ENCODE measurements at places on chromosomes 3 and 15. TPM values are rescaled to one million over a fixed set of nuclear protein-coding genes. Genes with fewer than 3 reads are reported as not detected.
A peak's percentile ranks its signal among the peaks of the same experiment; 100 is the strongest.

DNA sequence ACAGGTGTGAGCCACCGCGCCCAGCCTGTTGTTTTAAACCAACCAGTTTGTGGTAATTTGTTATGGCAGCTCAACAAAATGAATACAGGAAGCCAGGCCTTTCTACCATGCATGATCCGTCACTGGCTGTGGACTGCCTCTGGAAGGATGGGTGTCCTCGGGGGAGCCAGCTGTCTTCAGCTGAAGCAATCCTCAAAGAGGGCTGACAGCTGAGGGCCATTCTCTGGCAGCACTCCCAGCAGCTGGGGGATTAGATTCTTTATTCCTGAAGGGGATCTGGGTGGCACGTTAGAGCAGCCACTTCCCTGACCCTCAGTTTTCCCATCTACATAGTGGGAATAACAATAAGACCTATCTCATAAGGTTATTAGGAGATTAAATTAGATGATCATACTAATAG is 24.4 kb downstream of the POLR2M start:
- H3K36me3 ChIP-seq, result no peaks in the 10 kb centered on the region
- H3K4me3 ChIP-seq, result no peak overlapping the region
- no peak for DNase-seq

- peaks cover 33% of the 10 kb centered on the region for H3K4me1 ChIP-seq
- H3K36me3 ChIP-seq, result no peaks in the 10 kb centered on the region
Measured at GRCh38 chr15:95839367-95839782, 491.1 kb upstream of the NR2F2 start.

- peaks cover 10% of the 10 kb centered on the region for H3K27me3 ChIP-seq
- no peaks in the 10 kb centered on the region for H3K36me3 ChIP-seq
- DNase-seq, result no peak
- H3K27ac ChIP-seq, result no peak overlapping the region
Measured at GRCh38 chr15:55627730-55628368, 39.7 kb upstream of the PYGO1 start.

DNA sequence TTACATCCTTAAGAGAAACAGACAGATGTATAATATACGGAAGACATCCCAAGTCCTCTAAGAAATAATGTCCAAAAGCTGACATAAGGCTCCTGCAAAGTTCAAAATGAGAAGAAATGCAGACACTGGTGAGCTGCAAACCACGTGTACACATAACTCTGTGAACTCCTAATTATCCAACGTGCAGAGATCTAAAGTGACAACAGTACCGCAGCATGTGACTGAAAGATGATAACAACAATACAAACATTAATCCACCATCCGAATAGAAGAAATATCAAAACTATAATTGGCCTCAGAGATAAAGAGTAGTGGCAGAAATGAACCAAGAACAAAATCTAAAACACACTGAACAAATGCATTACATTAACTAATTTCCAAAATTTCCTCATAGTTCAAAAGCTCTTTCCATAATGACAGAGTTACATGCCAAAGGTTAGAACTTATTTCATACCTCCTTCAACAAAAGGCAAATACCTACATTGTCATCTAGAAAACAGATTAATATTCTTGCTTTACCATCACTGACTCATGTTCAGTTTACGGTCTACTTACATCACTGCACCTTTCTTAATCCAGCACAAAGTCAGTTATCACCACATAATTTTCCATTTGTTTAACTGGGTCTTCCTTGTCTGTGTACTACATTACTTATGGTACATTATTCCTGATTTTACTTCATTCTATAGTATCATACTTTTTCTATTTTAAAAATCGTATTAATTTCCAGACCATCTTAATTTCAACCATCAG is 2.2 kb downstream of the PDCD10 start:
- no peak for DNase-seq
- no peaks in the 10 kb centered on the region for H3K27me3 ChIP-seq
- no peak overlapping the region for H3K27ac ChIP-seq
- H3K4me3 ChIP-seq, result no peak overlapping the region

GRCh38 chr3:168273036-168273435 is 177.3 kb upstream of the GOLIM4 start:
- no peaks in the 10 kb centered on the region for H3K27me3 ChIP-seq
- H3K36me3 ChIP-seq, result no peaks in the 10 kb centered on the region
- no peak overlapping the region for H3K27ac ChIP-seq
- H3K4me3 ChIP-seq, result no peak overlapping the region
- no peak for DNase-seq
- no peaks in the 10 kb centered on the region for H3K4me1 ChIP-seq

DNA sequence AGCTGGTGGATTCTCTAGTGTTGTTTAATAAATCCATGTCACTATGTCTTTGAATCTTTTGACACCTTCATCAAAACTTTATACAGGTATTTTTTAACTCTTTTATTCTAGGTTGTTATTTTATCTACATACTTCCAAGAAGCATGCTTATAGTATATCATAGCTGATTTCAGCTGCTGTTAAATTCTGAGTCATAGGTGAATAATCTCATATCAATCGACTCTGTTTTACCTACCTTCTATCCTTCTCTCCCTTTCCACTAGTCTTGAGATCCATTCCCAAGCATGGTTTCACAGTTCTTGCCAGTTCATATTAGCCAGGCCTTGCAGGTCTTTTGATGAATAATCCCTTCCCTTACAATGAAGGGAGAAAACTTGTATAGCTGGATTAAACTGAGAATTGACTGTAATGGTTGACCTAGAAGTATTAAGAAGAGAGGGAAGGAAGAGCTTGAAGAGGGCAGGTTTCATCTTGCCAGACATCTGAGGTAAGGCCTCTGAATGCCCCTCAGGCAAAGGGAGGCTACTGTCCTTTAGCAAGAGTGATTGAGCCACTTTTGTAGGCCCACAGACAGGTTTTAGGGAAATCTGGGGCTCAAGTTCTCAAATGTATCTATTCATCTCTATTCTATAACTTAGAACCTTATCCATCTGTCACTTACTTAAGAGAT is 146.4 kb downstream of the EPHA6 start:
- H3K4me1 ChIP-seq, result no peaks in the 10 kb centered on the region
- H3K36me3 ChIP-seq, result no peaks in the 10 kb centered on the region
- no peak for DNase-seq
- no peak overlapping the region for H3K27ac ChIP-seq
- no peaks in the 10 kb centered on the region for H3K27me3 ChIP-seq

GRCh38 chr3:67774676-67775075 is 120.3 kb upstream of the SUCLG2 start:
- DNase-seq, result no peak
- H3K4me1 ChIP-seq, result no peaks in the 10 kb centered on the region
- no peak overlapping the region for H3K4me3 ChIP-seq

GRCh38 chr3:21017115-21017852 is 733.7 kb downstream of the ZNF385D start:
- no peak for DNase-seq
- H3K4me3 ChIP-seq, result no peak overlapping the region
- H3K4me1 ChIP-seq, result no peaks in the 10 kb centered on the region
- H3K36me3 ChIP-seq, result no peaks in the 10 kb centered on the region
- H3K27ac ChIP-seq, result no peak overlapping the region

DNA sequence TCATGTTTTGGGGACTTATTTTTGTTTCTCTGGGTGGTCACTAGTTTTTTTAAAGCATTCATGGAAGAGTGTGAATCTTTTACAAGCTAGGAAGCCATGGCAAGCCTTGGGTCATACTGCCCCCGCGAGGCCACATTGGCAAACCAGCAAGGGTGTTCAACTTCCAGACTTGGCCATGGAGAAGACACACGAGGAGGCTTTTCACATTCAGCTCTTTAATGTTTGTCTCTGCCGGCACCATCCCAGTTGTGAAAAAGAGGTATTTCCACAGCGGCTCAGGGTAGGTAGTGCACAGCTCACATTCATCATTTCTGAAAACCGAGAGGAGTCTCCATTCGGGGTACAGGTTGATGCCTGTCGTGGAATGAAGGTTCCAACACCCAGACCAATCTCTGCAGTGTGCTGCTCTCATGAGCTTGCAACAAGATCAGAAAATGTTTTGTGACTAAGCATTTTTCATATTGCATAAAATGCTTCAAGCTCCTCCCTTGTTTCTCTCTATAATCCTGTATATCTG is 7.7 kb downstream of the CCR5 start:
- peaks cover 6% of the 10 kb centered on the region for H3K27me3 ChIP-seq
- H3K36me3 ChIP-seq, result peaks cover 42% of the 10 kb centered on the region
- peaks cover 59% of the 10 kb centered on the region for H3K4me1 ChIP-seq
- DNase-seq, result peak; percentile 74
- no peak overlapping the region for H3K27ac ChIP-seq
- no peak overlapping the region for H3K4me3 ChIP-seq

GRCh38 chr15:40932156-40932555 is 3.0 kb downstream of the DLL4 start:
- DNase-seq, result no peak
- H3K27me3 ChIP-seq, result peaks cover 49% of the 10 kb centered on the region
- no peak overlapping the region for H3K27ac ChIP-seq

GRCh38 chr15:48423896-48424475 is 92.8 kb downstream of the DUT start:
- H3K27me3 ChIP-seq, result no peaks in the 10 kb centered on the region
- H3K27ac ChIP-seq, result no peak overlapping the region
- no peaks in the 10 kb centered on the region for H3K36me3 ChIP-seq

GRCh38 chr3:66037330-66037985 is 1.3 kb downstream of the MAGI1 start:
- H3K27me3 ChIP-seq, result peaks cover 58% of the 10 kb centered on the region
- H3K4me1 ChIP-seq, result peaks cover 21% of the 10 kb centered on the region
- no peak for DNase-seq
- no peak overlapping the region for H3K27ac ChIP-seq
- no peak overlapping the region for H3K4me3 ChIP-seq

DNA sequence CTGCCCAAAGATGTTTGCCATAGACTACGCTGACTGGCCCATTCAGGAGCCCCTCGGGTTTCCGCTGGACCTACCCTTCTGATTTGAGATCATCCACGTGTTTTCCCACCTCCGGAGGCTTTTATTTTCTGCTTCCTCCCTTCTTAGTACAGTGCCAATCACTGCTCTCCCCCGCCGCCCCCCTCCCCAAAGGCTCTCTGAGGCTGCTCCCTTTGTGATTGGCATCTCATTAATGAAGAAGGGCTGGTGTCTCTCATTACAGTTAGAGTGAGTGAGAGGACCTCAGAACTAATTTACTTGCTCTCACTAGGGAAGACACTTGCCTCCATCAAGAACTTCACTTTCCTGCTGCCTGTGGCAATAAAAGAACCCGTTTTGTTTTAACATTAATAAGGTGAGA is 284.7 kb upstream of the ICE2 start:
- DNase-seq, result no peak
- peaks cover 6% of the 10 kb centered on the region for H3K4me1 ChIP-seq
- no peak overlapping the region for H3K27ac ChIP-seq
- peaks cover 2% of the 10 kb centered on the region for H3K27me3 ChIP-seq
- no peaks in the 10 kb centered on the region for H3K36me3 ChIP-seq

DNA sequence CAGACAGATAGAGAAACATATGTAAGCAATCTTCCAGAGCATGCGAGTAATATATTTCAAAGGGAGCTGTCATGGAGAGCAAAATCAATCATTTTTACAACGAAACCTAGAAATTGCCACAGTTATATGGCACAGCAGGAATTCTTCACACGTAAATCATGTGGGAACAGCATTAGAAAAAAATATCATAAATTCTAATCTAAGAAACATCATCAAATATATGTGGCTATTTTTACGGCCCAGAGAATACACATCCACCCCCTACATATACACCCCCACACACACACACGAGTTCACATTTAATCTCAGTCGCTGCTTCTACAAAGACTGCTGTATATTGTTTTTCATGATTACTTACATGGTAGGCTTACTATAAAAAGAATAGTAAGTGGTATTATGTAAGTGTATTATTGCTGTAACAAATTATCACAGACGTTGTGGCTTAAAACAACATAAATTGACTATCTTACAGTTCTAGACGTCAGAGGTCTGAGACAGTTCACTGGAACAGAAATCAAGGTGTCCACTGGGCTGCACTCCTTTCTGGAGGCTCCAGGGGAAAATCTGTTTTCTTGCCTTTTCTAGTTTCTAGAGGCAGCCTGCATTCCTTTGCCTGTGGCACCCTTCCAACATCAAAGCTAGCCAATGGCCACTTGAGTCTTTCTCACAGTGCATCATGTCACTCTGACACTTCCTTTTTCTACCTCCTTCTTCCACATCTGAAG is 363.3 kb downstream of the ULK4 start:
- no peak overlapping the region for H3K27ac ChIP-seq
- DNase-seq, result no peak
- H3K4me1 ChIP-seq, result peaks cover 1% of the 10 kb centered on the region

GRCh38 chr15:90249203-90249863 is at the start of gene TTLL13:
Gene TTLL13 (plus strand): TSS chr15:90249556. CDS start chr15:90250631, 1,075 bp downstream.
- no peaks in the 10 kb centered on the region for H3K36me3 ChIP-seq
- H3K4me1 ChIP-seq, result peaks cover 18% of the 10 kb centered on the region
- peaks cover 3% of the 10 kb centered on the region for H3K27me3 ChIP-seq
- DNase-seq, result peak; percentile 84
- H3K4me3 ChIP-seq, result peak within 1 kb of the TSS; percentile 58
- H3K27ac ChIP-seq, result no peak within 1 kb of the TSS

GRCh38 chr3:52791366-52791765 is 3.2 kb upstream of the ITIH3 start:
- H3K27me3 ChIP-seq, result no peaks in the 10 kb centered on the region
- H3K36me3 ChIP-seq, result no peaks in the 10 kb centered on the region
- no peak for DNase-seq
- H3K4me3 ChIP-seq, result no peak overlapping the region

DNA sequence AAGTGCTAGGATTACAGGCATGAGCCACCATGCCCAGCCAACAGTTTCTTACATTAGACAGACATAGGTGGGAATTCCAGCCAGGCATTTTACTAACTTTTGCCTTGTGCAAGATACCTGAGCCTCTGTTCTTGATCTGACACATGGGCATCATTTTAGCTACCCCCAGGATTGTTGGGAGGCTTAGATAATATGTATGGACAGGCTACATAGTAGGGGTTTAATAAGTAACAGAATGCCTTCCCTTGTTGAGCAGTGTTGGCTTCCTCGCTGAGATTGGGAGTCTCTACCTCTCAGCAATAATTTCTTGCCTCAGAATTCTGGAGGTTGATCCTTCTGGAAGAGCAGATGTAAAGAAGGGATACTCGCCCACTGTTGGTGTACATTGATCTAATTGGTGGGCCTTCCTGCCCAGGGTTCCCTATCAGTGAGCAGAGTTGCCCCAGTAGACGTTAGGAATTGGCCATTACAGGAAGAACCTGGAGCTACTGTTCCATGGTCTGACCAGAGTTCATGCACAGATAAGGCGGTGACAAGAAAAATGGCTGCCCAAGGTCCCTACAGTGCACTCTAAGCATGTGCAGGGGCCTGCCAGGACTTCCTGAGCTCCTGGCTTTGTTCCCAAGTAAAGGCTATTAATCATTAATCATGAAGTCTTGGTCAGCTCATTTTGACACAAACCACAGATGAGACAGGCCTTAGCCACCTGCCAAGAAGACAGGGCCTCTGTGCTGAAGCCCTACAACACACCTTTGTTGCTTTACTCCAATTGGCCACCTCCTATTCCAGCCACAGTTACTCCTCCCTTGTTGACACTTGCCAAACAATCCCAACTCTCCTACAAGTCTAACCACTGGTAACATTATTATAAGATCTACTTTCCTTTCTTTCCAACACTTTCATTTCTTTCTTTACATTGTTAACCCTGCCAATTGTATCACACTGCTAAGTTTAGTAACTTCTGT is 5.0 kb upstream of the IL17RE start:
- H3K4me1 ChIP-seq, result peaks cover 40% of the 10 kb centered on the region
- H3K27ac ChIP-seq, result no peak overlapping the region
- no peak overlapping the region for H3K4me3 ChIP-seq
- no peak for DNase-seq
- H3K36me3 ChIP-seq, result peaks cover 21% of the 10 kb centered on the region

Gene NME9
- total RNA-seq, result 0.43 TPM

Gene LRRK1
- 1.0 TPM for total RNA-seq

Gene PLA2G4B
- total RNA-seq, result 6.0 TPM

Gene ARL8B
- total RNA-seq, result 38.2 TPM

Gene GRAMD2A
- not detected for total RNA-seq

Gene FGD5
- total RNA-seq, result not detected

Gene DYNLT2B
- total RNA-seq, result 24.0 TPM

Gene U2SURP
- 120 TPM for total RNA-seq

Gene TMCO5A
- not detected for total RNA-seq

Gene NSMCE3
- total RNA-seq, result 11.1 TPM

Gene RPL32
- total RNA-seq, result 1,730 TPM

Gene C3orf49
- not detected for total RNA-seq

Data from activated CD4-positive, alpha-beta memory T cell treated with anti-CD3 and anti-CD28 coated beads, Interleukin-2, amount 10 ng/mL, durations not matched to agents 7 days and 5 days (primary cell).